ENCODE measurements at places on chromosomes 6 and 20.

DNA sequence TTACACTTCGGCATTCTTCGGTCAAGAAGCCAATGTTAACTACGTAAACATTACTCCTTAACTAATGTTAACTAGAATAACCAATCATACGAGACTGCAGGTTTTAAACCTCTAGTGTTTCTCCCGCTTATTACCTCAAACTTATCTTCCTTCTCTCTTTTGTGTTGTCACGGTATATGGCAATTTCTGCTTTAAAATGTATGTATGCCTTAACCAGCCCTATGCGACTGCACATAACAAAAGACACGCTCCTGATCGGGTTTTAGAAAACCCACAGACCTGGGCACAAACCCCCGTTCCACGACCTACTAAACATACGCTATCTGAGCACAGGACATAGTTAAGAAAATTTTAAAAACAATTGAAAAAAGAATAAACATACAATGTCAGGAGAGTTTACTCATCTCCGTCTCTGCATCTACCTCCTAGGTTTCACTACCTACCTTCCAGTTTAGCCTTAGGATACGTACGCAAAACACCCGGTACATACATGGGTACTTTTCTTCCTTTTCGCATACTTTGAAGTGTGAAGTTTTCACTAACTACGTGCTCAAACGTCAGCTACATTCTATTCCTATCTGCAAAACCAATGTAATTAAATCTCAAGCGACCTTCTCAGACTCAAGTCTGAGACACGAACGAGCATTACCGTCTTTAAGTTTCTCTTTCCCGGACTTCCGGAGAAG lies 1.1 kb downstream of the CD164 start:
- peak; percentile 20 for DNase-seq

GRCh38 chr20:751761-752160 lies 16.5 kb downstream of the SLC52A3 start:
- DNase-seq, result no peak

- no peak for DNase-seq
These were observed 1.8 kb upstream of the JPH2 start for GRCh38 chr20:44188752-44189151.

- no peak for DNase-seq
These were observed 43.8 kb downstream of the MAP3K4 start for GRCh38 chr6:161035182-161035980.

GRCh38 chr6:156869980-156870398 lies 92.8 kb downstream of the ARID1B start:
- DNase-seq, result no peak

- no peak for DNase-seq
These were observed 12.3 kb downstream of the DCBLD1 start for GRCh38 chr6:117494694-117495318.

- DNase-seq, result peak; percentile 12
These were observed 47.1 kb upstream of the ENTPD6 start for GRCh38 chr20:25148181-25148981.

- no peak for DNase-seq
These were observed 30.7 kb downstream of the TUBB2B start for GRCh38 chr6:3196770-3197169.

DNA sequence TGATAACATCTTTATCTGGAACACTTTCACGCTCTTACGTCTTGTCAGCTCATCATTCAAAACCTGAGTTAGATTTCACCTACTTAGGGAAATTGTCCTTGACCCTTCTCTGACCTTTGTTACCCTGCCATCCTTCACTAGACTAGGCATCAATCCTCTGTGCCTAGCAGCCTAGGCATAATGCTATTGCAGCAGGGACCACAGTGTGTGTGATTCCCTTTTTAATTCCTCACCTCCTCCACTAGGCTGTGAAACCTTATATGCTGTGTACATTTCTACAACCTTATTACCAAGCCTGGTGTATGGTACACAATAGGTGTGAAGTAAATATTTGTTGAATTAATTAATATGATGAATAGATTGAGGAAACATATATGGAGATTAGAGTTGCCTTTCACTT lies 66.7 kb upstream of the DEFB112 start:
- no peak for DNase-seq

DNA sequence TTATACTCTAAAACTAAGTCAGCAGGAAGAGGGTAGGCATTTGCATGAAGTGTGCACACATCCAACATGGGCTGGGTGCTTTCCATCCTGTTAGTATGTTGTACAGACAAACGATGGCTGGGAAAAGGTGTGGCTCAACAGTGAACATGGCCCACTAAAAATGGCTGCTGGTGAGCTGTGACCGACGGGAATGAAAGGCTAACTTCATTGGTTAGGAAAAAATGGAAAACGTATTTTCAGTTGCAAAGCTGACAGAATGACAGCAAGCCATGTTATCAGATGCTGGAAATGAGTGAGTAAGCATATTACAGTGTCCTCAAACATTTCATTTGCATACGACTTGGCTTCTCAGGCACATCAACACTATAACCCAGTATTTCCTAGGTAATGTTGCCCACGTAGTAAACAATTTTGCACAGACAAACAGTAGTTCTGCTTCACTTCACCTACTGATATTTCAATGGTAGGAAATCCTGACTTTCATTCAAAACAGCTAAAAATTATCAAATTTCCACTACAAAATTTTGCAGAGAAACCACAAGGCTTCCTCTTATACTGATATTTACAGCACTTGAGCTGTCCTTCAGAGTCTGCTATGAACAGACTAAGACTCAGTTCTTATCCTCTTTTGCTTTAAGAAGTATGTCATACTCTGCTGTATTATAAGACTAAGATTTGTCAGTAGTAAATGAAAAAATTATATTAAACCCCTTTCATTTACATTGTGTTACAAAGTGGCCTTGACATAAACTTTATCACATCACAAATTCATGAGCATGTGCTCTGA lies 98.9 kb downstream of the IRF4 start:
- no peak for DNase-seq

DNA sequence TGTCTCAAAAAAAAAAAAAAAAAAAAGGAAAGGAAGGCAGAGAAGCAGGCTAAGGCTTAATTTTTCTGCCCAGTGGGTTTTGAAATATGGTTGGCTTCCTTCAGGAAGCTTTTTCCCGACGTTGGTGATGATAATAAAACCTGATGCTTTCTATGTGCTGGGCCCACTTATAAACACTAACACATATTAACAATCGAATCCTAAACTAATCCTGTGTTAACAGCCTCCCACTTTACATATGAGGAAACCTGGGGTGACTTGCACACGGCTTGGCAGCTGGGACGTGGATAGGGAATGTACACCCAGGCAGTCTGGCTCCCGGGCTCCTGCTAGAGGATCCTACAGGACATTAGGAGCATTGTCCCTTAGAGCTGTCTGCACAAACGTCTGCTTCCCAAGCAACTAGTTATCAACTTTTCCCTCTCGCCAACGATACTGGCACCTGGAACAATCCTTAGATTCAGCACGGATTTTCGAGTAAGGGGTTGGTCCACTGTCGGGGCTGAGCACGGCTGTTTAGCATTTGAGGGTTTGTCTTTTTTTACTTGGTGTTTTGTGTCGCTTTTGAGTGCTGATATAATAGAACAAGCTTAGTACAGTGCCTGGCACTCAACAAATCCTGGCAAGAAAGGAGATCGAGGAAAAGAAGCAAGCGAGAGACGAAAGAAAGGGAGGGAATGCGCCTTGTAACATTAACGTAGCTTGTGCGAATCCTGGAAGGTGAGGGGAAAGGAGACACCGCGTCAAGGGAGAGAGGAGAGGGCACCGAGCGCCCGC lies 622 bp upstream of the KIZ start:
- DNase-seq, result peak; percentile 71

GRCh38 chr6:150191809-150192208 lies 49.0 kb downstream of the PPP1R14C start:
- no peak for DNase-seq

DNA sequence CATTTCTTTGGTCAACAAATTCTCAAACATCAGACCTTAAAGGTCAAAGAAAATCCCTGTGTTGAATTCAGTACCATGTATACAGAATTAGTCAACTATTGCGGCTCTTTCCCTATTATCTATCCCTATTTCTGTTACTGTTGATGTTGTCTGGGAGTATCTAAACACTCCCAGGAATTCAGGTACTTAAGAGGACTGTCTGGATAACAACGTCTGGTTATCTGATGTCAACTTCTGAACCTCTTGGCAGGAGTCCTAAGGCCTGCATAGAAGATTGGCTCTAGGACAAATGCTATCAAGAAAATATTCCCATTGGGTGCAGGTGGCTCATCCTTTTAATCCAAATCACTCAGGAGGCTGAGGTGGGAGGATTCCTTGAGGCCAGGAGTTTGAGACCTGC lies 255.6 kb downstream of the KHDC1L start:
- DNase-seq, result no peak

DNA sequence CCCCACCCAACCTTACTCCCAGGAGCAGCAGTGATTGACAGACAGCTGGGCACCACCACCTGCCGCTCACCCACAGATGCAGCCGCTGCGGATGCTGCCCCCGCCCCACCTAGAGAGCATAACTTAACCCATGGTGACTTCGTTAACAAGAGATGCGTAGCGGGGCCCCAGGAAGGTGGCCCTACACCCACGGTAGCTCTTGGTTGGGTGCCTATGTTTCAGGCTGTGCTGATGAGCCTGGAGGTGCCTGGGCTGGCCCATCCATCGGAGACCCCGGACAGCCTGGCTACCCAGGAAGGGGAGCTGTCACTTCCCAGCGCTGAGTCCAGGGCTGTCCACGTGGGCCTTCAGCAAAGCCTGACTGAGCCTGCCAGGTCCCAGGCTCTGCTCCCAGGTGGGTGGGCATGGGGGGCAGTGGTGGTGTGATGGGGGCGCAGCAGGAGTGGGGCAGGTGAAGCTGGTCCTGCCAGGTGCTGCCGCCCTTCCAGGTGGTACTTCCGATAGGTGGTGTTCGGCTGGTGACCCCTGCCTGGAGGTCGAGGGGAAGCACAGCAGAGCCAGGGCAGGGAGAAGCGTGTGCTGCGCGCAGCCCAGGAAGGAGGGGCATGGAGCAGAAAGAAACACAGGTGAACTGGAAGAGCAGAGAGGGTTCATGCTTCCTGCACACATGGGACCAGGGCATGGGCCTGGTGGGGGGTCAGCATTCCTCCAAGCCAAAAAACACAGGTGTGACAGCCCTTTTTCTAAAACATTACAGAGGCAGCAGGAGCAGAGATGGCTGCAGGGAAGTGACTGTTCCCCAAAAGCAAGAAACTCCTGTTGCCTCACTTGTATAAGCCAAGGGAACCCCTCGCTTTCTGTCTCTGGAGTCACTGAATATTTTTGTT lies 56.9 kb downstream of the SYNJ2 start:
- DNase-seq, result no peak

- DNase-seq, result no peak
These were observed 123.8 kb upstream of the NAA20 start for GRCh38 chr20:19893356-19893755.

DNA sequence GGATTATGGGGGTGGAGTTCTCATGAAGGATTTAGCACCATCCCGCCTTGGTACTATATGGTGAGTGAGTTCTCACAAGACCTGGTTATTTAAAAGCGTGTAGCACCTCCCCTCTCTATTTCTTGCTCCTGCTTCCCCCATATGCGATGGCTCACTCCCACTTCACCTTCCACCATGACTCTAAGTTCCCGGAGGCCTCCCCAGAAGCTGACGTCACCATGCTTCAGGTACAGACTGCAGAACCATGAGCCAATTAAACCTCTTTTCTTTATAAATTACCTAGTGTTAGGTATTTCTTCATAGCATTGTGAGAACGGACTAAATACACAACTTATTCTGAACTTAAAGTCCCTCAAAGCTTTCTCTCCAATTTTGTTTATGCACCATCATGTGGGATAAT lies 163.4 kb upstream of the BMP5 start:
- DNase-seq, result no peak

DNA sequence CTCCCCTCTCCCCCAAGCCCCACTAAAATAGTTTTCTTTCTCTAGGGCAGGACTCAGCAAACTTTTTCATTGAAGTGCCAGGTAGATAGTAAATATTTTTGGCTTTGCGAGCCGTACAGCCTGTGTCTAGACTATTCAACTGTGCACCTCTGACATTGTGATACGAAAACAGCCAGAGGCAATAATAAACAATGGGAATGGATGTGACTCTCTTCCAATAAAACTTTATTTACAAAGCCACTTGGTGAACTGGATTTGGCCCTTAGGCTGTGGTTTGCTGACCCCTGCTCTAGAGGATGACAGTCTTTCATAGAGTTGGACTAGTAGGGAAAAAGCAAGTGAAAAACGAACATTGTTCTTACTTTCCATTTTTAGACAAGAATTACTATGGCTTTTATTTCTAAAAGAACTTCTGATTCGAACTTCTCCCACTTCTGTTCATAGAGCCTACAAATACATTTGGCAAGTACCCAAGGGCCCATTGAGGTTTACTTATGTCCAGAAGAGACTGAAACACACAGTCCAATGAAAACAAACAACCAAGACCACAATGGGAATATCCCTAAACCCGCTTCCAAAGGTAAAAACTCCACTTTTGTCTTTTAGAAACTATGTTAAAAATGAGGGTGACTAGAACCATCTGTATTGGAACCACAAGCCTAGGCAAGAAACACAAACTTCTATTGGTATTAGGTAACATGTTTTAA lies 46.4 kb upstream of the CDKAL1 start:
- DNase-seq, result no peak

DNA sequence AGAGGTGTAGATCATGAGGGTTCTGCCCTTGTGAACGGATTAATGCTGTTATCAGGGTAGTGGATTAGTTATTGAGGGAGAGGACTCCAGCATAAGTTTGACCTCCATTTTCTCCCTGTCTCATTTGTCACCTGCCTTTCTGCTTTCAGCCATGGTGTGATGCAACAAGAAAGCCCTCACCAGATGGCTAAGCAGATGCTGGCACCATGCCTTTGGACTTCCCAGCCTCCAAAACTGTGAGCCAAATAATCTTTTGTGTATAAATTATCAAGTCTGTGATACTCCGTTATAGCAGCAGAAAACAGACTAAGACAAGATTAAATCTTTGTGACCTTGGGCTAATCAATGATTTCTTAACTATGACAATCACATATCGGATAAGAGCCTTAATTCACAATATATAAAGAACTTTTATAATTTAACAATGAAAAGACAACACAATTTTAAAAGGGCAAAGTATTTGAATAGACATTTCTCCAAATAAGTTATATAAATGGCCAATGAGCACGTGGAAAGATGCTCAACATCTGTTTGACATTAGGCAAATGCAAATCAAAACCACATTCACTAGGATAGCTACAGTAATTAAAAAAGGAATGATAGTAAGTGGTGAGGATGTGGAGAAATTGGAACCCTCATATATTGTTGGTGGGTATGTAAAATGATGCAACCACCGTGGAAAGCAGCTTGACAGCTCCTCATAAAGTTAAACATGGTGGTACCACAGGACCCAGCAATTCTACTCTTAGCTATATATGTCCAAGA lies 45.3 kb upstream of the IFNGR1 start:
- DNase-seq, result no peak

- no peak for DNase-seq
These were observed 122.6 kb downstream of the HIVEP2 start for GRCh38 chr6:142822383-142822782.

GRCh38 chr6:88585276-88585692 lies 378.1 kb downstream of the RNGTT start:
- DNase-seq, result no peak

DNA sequence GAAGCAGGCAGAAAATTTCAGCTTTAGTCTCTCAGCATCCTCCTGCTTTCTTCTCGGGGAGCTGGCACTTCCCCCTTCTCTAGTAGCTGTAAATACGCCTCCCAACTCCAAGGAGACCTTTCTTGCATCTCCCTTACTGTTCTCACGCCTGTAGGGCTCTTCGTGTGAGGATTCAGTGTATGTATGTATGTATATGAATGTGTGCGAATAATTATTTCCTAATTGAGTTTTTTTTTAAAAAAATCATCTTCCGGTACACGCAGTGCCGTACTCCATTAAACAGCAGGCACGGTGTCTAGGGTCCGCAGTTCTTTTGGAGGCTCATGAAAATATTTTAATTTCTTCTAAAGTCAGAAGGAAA lies 85.4 kb downstream of the HFE start:
- no peak for DNase-seq

Data from left renal pelvis (tissue), 4 donors.